ENCODE measurements at places on chromosomes 5 and 9. TPM values are rescaled to one million over a fixed set of nuclear protein-coding genes. Genes with fewer than 3 reads are reported as not detected.

GRCh38 chr9:107734256-107735013 is 244.9 kb upstream of the KLF4 start:
- no peak for DNase-seq
- no peak overlapping the region for H3K4me3 ChIP-seq
- no peaks in the 10 kb centered on the region for H3K27me3 ChIP-seq

DNA sequence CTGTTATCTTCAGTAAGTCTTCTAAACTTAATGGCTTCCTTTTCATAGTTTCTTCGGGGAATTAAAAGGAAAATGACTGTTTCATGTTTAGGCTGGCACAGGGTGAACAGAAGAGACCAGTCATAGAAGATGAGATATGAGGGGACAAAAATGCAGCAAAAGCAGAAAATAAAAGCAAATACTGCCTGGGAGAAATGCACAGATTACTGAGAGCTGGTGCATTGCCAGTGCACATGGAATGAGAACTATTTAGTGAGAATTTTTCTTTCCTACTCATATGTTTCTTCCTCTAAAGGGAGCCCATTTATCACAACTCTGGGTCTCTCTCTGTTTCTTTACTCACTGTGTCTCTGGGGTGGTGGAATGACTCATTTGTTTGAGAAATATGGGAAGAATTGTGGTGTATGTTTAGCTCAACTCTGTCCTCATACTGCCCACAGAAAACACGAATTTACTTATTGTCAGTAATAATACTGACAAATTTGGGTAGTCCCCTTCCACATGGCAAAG is 25.9 kb upstream of the ANKRD55 start:
- H3K36me3 ChIP-seq: no peaks in the 10 kb centered on the region
- H3K27me3 ChIP-seq: no peaks in the 10 kb centered on the region

- DNase-seq: no peak
- H3K27ac ChIP-seq: peak overlapping the region; percentile 4
- H3K27me3 ChIP-seq: no peaks in the 10 kb centered on the region
- H3K36me3 ChIP-seq: no peaks in the 10 kb centered on the region
Measured at GRCh38 chr5:131328536-131329285, 64.9 kb downstream of the CDC42SE2 start.

DNA sequence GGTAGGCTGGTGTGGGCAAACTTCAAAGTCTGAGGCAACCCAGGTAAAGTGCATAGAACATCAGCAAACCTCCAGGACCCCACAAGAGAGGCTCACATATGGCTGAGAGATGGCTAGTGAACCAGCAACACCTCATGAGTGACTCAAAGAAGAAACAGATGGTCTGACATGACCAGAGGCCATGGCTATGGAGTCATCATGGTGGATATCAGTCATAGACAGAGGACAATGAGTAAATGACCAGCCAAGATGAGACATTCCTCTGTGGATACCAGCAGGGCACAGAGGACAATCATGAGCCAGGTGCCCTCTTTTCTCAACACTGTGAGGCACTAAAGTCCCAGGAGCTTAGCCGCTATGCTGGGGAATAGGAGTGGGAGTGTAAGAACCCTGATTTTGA is 180.8 kb downstream of the RASEF start:
- DNase-seq: no peak
- H3K4me1 ChIP-seq: no peaks in the 10 kb centered on the region
- no peaks in the 10 kb centered on the region for H3K36me3 ChIP-seq
- no peak overlapping the region for H3K27ac ChIP-seq
- H3K27me3 ChIP-seq: no peaks in the 10 kb centered on the region

DNA sequence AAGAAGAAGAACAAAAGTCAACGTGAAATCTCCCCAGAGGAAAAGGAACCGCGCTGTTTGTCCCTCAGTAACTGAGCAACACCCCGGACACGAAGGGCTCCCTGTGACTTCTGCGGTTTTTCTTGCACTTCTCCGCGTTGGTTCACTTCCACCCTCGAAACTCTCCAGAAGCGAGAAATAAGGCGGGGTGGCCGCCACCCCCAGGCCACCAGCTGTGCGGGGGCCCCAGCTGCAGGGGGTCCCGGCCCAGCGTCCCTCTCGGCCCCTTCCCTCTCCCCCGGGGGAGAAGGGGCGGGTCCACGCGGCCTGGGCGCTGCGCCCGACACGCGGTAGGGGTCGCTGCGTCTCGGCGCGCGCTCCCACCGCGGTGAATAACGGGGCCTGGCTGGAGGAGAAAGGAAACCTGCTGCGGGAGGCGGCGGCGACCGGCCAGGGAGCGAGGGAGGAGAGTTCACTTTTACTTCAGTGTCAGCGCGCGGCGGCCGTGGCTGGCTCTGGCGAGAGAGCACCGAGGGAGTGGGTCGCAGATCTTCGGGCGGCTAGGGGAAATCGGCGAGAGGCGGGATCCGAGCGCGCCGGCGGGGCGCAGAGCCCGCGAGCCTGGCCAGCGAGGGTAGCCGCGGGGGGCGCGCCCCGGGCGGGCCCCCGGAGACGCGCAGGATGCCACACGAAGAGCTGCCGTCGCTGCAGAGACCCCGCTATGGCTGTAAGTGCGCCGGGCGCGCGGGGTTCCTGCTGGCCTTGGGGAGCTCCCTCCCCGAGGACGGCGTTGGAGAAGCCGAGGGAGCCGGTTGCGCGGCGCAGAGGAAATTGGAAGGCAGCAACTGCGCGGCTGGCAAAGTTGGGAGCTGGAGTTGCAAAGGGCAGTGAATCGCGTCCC is at the start of gene IQGAP2:
Gene IQGAP2, plus strand, starts transcription at position 400 of the 880 bp plus-strand sequence. Its CDS starts 261 bp downstream, at position 661.
- peaks cover 19% of the 10 kb centered on the region for H3K4me1 ChIP-seq
- H3K4me3 ChIP-seq: peak within 1 kb of the TSS; percentile 79
- H3K27ac ChIP-seq: peak within 1 kb of the TSS; percentile 13
- H3K36me3 ChIP-seq: no peaks in the 10 kb centered on the region

GRCh38 chr5:127206320-127207113 is 84.1 kb upstream of the MEGF10 start:
- no peaks in the 10 kb centered on the region for H3K27me3 ChIP-seq
- H3K4me3 ChIP-seq: no peak overlapping the region
- DNase-seq: no peak
- no peaks in the 10 kb centered on the region for H3K4me1 ChIP-seq

DNA sequence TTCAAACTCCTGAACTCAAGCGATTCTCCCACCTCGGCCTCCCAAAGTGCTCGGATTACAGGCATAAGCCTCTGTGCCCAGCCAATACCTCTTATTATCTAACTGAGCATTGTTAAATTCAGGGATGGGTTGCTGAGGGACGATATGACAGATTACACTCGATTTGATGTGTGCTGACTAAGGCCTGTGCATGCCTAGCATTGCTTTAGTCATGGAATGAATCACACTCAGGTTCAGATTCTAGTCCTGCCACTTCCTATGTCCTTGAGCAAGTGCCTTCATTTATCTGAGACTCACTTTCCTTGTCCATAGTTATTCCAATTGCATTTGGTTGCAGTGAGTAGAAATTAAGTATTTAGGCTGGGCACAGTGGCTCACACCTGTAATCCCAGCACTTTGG is 19.5 kb downstream of the THBS4 start:
- no peak overlapping the region for H3K4me3 ChIP-seq
- H3K27ac ChIP-seq: no peak overlapping the region
- H3K36me3 ChIP-seq: no peaks in the 10 kb centered on the region
- no peak for DNase-seq

The S1PR3 gene
- 61.6 TPM for total RNA-seq

The UAP1L1 gene
- total RNA-seq: 11.7 TPM

The PCDHA12 gene
- total RNA-seq: not detected

Data from heart right ventricle (tissue), 16 donors.